Upper lobe of right lung (tissue), 1 donor: ENCODE measurements at places on chromosomes 6 and 20.

- DNase-seq: no peak
Measured at GRCh38 chr6:22891934-22892333, 322.6 kb downstream of the HDGFL1 start.

DNA sequence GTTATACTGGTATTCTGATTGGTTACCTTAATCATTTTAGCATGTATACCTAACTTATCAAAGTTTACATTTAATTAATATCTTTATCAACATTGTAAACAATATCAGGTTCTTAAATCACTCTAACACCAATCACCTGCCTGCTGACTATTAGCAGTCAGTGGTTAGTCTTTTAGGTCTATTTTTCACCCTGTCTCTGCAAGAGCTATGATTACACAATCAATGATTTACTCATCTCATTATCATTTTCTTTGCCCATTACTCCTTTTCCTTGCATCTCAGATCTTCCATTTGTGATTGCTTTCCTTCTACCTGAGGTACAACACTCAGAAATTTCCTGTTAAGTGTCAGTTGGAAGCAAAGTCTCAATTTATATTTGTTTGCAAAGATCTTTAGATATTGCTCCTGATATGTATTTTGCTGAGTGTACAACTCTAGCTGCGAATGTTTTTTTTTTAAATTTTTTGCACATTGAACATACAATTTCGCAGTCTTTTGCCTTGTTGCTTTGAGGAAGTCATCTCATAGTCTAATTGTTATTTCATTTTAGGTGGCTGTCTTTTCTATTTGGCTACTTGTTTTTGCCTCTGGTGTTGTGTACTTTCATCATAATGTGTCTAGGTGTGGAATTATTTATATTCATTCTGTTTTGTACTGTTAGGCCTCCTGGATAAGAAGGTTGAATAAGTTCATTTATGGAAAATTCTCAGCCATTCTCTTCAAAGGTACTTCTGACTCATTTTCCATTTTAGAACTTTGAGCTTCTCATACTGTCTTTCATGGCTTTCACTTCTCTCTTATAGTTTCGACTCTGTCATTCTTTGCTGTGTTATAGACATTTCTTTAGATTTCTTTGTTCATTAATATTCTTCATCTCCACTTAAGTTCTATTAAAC lies 104.9 kb upstream of the CEP162 start:
- DNase-seq: no peak

DNA sequence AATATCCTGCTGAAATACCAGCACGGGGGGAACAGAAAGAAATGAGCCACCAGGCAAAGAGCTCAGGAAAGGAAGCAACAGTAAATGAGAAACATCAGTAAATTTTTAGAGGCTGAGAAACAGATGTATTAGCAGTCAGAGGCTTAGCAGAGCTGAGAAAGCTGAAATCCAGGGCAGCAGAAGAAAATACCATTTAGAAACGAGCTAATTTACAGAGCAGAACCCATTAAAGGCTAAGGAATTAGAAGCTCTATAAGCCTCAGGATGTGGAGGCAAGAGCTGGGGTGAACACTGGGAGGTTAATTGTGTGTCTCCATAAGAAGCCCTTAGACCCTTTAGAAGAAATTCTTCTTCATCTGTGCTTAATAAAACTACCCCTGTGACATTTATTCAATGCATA lies 178.6 kb upstream of the RGS17 start:
- no peak for DNase-seq

- no peak for DNase-seq
Measured at GRCh38 chr6:103193413-103193812, 1666.3 kb downstream of the HACE1 start.

DNA sequence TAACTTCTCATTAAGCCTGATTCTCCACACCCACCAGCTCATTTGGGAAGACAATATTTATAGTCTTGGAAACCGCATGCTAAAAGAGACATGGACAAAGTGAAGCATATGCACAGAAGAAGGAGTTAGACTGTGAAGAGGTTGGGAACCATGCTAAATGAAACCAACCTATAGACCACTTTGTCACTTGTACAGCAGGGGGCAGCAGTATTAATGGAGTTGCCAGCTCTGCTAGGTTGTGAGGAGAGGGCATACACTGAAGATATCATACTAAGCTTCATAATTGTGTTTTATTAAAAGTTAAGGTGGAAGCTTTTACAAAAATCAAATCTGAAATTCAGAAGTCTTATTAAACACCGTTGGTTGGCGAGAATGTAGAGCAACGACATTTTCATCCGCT lies 38.3 kb upstream of the HMGCLL1 start:
- no peak for DNase-seq

GRCh38 chr6:10441655-10442009 lies 26.8 kb upstream of the TFAP2A start:
- no peak for DNase-seq

GRCh38 chr20:1809611-1810510 lies 85.3 kb upstream of the SIRPA start:
- no peak for DNase-seq

DNA sequence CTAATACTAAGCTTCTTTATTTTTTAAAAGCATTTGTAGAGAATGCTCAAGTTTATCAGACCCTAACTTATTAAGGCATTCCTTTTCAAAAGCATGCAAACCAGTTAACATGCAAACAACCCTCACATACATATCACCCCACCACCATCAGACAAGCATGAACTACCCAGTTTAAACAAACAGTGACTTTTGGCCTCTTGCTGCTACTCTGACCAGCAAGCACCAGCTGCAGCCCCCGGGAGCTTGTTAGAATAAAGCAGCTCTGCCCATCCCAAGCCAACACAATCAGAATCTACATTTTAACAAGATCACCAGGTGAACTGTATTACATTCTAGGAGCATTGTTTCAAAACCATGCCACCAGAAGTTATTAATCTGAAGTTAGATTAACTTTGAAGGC lies 5.9 kb upstream of the NUP153 start:
- no peak for DNase-seq

DNA sequence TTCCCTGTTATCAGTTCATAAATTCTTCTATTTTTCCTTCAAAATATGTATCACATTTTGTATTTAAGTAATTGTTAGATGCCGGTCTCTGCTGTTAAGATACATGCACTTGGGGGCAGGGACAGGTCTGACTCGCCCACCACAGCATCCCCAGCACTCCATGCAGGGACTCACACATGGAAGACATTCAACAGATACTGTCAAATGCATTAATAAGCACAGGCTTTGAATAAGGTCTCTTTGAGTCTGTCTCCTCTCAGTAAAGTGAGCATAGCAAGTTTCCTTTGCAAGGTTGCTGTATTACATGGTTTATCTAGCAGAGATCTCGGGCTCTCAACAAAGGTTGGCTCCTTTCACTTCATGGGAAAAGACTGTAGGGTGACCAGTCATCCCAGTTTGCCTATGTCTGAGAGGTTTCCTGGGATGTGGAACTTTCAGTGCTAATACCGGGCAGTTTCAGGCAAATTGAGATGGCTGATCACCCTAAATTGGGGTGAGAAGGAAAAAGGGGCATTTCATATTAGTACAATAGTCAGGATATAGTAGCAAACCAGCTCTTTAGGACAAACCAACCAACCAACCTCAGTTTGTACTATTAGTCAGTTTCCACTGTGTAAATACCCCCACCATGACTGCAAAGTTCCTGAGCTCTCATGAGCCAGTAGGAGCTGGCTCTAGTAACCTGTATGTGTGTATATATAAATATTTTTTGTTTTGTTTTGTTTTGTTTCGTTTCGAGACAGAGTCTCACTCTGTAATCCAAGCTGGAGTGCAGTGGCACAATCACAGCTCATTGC lies 15.0 kb downstream of the JPH2 start:
- DNase-seq: no peak

GRCh38 chr6:86619428-86619827 lies 317.9 kb upstream of the HTR1E start:
- DNase-seq: no peak

DNA sequence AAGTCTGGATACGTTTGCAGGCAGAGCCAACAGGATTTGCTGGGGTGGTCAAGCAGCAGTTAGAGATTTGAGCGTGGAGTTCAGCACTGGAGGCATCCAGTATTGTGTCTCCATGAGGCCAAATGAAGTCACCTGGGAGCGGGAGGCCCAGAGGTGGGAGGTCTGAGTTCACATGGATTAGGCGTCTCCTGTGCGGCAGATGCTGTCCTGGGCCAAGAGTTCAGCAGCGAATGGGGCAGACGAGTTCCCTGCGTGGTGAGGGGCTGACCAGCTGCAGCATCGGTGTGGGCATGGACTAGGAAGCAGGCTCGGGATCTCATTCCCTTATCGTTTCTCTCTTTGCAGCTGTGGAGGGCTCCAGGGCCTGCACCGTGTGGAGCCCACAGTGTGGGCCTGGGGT lies 66.2 kb downstream of the BCAS4 start:
- no peak for DNase-seq

DNA sequence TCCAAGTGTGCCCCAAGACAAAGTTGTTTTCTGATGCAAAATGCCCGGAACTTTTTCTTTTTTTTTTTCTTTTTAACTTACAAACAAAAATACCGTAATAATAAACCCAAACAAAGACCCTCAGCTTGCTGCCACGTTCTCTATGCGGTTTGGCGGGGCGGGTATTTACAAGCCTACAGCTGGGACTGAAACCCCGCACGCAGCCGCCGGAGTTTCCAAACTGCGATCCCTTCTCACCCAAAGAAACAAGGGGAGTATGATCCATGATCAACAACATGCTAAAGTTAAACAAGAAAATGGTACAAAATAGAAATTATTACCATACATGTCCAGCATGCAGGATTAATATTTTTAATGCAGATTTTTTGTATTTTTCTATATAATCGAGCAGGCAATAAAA lies 2.1 kb downstream of the MAFB start:
- no peak for DNase-seq

DNA sequence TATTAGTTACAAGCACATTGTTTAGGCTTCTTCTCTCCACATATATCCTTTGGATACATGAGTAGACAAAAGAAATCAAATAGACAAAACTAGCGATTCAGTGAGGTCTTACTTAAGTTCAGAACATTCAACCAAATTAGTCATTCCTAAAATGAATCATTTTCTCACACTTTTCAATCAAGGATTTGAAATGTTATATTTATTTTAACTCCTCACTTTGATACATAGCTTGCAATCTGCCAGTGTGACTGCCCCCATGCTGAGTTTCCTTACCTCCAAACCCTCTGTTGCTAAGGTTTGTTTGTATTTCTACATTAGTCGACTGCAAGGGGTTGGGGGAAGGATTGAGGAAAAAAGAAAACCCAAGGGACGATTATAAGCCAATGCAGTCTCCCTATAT lies 3.5 kb upstream of the MOXD1 start:
- DNase-seq: no peak

- DNase-seq: no peak
Measured at GRCh38 chr6:147285087-147285855, 81.1 kb downstream of the STXBP5 start.

GRCh38 chr6:3071568-3071967 lies 3.3 kb downstream of the RIPK1 start:
- DNase-seq: no peak

- no peak for DNase-seq
Measured at GRCh38 chr6:9540534-9541126, 874.2 kb downstream of the TFAP2A start.

DNA sequence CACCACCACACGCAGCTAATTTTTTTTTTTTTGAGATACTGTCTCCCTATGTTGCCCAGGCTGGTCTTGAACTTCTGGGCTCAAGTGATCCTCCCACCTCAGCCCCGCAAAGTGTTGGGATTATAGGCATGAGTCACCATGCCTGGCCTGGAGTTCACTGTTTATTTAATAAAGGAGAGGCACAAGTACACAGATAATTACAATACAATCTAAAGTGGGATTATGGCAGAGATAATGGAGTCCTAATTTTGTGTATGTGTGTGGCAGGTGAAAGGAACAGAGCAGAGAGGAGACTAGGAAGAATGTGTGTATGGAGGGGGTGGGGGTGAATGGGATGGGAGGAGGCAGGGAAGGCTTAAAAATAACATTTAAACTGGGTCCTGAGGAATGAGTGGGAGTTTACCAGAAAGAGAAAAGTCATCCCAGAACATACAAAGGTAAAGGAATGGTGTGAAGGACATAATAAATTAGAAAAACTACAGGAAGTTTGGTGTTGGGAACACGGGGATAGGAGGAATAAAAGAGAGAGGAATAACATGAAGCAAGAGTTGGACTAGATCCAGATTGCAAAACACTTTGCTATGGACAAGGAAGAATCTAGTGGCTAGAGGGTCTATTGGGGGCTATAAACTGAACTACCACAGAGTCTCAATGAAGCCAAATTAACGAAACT lies 4.4 kb downstream of the NCOA5 start:
- no peak for DNase-seq

DNA sequence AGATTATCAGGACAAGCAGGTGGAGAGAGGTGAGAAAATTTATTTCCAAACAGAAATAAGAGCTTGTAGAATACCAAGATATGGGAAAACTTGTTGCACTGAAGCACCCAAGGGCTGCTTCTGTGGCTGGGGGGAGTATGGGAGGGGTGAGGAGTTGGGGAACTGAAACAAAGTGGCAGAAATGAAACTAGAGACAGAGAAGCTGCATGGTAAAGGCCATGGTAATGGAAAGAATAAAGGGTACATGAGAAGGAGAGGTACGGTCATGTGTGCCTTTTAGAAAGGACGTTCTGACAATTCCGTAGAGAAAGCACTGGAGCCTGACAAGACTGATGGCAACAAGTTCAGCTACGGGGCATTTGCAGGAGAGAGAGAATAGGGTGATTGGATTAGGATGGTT lies 51.6 kb upstream of the RIN2 start:
- no peak for DNase-seq

DNA sequence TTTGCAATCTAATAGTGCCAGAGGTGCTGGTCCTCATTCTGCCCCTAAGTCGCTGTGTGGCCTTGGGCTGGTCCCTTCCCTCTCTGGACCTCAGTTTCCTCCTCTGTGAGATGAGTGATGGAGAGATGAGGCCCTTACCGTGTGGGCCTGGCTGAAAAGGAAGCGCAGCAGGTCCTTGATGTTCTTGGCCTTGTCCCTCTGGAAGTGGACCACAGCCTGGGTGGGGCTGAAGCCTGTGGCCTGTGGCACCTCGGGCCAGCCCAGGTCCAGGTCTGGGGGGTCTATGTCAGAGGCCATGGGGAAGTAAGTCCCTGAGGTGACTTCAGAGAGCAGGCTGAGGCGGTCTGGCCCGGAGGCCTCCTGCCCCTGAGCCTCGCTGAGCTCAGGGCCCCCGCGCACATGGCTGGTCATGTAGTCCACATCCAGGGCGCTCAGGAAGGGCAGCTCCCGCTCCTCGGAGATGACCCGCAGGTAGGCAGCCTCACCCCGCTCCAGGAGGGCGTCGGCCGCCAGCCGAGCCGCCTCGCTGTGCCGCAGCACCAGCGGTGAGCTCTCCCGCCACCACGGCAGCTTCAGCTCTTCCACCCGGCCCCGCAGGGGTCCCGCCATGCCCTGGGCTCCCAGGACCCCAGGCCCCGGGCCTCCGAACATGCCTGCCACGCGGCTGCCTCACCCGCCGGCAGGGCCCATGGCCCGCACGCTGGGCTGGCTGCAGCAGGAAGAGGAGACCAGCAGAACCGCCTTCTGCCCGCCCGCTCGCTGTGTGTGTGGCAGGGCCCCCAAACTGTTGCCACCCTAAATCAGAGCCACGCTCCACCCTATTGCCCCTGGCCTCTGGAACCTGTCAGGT lies at the start of gene FAM83C:
Gene FAM83C (minus strand): TSS at position 772 of the 850 bp plus-strand sequence. CDS start 121 bp downstream, at position 651.
- DNase-seq: no peak

GRCh38 chr6:90284236-90285041 lies 12.2 kb downstream of the BACH2 start:
- no peak for DNase-seq
